ENCODE measurements at places on chromosomes 1 and 21.

GRCh38 chr21:34704119-34704518 lies 35.3 kb downstream of the CLIC6 start:
- DNase-seq, result no peak

DNA sequence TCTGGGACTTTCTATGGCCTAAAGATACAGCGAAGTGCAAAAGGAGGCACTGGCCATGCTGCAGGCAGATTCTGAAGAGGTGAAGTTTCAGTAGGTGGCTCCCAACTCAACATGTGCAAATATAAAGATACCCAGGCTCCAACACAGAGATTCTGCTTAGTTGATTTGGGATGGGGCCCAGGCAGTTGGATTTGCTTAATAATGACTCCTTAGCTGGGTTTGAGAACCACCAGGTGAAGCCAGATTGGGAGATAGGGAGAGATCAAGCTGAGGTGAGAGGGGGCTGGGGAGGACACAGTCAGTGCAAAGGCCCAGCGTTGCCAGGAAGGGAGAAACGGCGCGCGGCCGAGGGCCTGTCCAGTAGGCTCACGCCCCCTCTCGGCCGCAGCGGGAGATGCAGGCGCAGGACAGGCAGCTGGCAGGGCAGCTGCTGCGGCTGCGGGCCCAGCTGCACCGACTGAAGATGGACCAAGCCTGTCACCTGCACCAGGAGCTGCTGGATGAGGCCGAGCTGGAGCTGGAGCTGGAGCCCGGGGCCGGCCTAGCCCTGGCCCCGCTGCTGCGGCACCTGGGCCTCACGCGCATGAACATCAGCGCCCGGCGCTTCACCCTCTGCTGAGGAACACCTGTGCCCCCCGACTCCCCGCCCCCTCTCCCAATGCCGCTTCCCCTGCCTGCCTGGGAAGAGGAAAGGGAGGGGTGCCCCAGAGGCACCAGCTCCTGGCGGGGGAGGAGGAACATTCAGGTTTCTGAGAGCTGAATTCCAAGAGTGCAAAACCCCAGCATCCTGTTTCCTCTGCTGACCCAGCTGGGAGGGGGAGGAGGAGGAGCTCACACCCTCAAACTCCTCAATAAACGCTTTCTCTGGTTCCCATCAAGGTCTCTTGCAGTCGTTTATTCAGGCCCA lies 1.2 kb downstream of the FAM167B start:
- DNase-seq, result peak; percentile 76

DNA sequence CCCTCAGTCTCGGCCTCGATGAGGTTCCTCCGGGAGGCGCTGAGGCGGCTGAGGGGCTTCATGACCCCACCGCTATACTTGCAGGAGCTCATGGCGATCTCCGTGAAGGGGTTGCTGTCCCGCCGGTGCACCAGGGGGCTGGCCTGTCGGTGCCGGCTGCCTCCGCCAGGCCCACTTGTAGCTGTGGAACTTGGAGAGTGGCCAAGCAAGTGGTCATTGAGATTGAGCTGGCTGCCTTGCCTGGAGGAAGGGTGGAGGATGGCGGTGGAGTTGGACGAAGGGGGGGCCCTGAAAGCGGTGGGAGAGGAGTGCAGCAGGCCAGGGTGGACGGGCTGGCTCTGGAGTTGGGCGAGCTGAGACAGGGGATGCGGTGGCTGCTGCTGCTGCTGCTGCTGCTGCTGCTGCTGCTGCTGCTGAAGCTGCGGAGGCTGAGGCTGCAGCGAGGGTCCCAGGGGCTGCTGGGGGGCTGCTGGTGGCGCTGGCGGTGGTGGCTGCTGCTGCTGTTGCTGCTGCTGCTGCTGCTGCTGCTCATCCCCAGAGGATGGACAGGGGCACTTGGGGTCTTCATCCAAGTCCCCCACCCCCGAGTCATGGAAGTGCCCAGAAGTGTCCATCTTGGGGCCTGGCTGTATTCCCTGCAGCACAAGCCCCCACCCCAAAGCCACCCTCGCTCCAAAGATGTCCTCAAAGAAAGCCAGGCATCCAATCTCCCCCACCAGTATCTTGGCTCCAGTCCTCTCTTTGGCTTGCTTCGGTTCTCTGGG lies 548 bp downstream of the KCNN3 start:
- DNase-seq, result no peak

DNA sequence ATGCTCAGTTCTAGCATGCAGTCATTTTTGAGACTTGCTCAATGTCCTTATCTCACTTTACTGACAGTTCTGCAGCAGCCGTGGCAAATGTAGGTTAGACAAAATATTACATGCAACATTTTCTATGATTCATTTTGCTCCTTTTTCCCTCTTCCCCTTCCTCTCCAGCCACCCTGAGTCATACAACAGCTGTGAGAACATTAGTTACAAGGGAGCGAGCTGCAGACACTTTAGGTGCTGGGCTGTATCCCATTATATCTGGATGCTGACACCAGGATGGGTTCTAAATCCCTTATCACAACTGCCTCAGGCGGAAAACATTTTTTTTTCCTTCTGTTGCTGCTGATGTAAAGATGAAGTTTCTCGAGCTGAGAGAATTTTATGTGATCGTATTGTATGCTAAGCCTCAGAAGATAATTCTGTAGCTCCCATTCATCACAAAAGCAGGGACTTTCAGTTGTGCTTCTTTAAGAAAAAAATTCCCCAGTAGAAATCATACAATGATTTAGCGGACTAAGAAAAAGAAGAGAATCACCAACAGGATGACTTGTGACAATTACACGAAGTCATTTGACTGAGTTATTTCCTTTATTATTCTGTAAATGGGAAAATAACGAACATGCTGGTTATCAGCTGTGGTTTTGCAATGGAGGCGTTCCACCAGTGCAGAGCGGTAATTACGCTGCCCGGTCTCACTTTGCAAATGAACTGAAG lies 345.0 kb downstream of the DISC1 start:
- no peak for DNase-seq

- no peak for DNase-seq
Measured at GRCh38 chr1:200294241-200294640, 115.6 kb downstream of the ZNF281 start.

- no peak for DNase-seq
Measured at GRCh38 chr1:214850432-214851050, 232.0 kb upstream of the KCNK2 start.

Measured in stimulated activated CD4-positive, alpha-beta T cell treated with anti-CD3 and anti-CD28 coated beads, Interleukin-1b, Interleukin-23, amount 100 ng/mL, for 4 hours (primary cell).